ENCODE measurements at places on chromosomes 5 and 9.

DNA sequence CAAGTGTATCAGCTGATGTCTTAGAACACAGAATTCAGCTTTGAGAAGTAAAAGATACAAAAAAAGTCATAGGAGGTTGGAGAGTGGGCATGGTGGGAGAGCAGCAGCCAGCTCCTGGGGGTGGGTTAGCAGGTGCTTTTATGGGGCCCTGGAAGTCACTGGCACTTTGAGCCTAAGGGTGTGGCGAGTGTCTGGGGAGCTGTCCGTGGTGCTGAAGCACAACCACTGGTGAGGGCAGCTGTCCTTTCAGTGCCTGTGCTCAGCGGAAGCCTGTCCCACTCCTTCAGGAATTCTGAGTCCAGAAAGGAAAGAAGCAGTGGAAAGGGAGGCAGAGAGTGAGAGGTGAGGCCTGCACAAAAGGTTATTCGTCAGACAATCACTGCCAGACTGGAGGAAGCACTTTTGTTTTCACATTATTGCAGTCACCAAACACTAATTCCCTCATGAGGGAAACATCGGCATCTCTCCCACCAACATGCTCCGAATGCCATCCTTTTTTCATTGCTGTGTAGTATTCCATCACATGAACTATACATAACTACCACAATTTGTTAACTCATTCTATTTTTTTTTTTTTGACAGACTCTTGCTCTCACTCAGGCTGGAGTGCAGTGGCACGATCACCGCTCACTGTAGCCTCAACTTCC lies 59.4 kb upstream of the RAPGEF1 start:
- peak; percentile 40 for DNase-seq

DNA sequence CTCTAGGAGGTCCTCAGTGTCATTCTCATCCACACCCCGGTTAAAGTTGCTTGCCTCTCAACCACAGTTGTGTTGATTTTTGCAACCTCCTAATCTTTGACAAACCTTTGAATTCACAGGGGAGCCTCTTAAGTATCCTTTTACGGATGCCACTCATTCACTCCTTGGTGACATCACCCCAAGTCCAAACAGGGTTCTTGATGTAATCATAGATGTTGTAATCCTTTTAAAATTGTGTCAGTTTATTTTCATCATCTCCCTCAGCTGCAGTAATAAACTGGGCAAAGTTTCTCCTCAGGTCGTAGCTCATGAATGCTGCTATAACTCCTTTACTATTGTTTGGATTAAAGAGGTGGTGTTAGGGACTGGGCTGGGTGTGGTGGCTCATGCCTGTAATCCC lies 637.2 kb upstream of the NUDT12 start:
- DNase-seq, result no peak

- no peak for DNase-seq
These were observed 2.4 kb upstream of the RXRA start for GRCh38 chr9:134323741-134324358.

DNA sequence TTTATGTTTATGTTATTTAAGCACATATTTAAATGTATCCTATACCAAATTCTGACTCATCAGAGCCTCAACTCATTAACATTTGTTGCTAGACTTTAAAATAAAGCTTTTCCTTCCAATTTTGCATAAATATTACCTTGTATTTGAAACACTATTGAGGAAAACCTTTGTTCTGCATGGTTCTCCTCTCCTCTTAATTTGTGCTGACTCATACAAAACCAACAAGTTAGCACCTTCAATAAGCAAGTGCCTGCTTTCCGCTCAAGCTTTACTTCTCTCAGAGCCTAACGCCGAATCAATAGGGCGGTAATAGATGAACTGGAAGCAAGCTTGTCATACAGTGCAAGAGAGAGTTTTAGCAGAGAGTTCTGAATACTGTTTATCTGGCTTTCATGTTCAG lies 7.9 kb downstream of the AMACR start:
- no peak for DNase-seq

DNA sequence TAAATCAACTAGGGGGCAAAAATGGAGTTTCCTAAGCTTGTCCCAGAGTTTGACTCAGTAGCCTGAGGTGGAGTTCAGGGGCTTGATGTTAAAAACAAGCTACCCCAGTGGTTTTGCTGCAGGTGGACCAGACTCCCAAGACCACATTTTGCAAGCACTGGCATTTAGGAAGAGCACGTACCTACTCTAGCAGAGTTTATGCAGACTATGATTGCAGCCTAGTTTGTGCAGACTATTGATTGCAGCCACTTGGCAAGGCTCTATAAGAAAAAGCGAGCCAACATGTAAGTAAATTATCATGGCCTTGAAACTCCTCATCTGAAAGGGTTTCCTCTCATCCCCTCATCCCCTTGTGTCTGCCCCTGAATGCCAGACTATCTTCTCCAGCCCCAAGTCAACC lies 102.0 kb upstream of the CCDC152 start:
- DNase-seq, result no peak

DNA sequence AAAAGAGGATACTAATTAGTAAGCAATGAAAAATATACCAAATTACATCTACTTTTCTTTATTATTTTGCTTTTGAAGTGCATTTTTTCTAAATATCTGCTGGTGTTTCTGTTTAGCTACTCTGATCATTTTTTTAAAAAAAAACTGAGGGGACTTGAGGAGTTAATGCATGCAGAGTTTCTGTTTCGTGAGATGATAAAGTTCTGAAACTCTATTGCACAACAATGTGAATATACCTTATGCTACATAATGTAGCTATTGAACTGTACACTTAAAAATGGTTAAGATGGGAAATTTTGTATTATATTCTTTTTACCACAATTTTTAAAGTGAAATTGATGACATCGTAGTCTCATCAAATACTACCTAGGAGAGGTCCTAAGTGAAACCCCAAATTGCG lies 288.3 kb upstream of the NR4A3 start:
- DNase-seq, result no peak

- no peak for DNase-seq
These were observed 33.2 kb downstream of the YTHDC2 start for GRCh38 chr5:113546703-113547183.

DNA sequence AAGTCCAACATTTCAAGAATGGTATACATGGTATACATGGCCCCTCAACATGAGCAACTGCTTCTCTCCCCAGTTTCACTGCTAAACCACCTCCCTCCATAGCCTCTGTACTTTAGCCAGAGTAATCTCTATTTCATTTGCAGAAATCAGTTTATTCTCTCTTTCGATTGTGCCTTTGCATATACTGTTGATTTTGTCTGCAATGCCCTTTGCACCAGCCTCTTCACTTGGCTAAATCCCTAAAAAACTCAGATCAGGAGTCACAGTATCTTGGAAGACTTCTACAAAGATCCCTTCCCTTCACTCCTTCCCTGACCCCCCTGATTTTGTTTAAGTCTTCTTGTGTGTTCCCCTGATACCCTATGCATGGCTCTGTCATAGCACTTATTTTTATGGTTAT lies 4.9 kb upstream of the CCNG1 start:
- no peak for DNase-seq

DNA sequence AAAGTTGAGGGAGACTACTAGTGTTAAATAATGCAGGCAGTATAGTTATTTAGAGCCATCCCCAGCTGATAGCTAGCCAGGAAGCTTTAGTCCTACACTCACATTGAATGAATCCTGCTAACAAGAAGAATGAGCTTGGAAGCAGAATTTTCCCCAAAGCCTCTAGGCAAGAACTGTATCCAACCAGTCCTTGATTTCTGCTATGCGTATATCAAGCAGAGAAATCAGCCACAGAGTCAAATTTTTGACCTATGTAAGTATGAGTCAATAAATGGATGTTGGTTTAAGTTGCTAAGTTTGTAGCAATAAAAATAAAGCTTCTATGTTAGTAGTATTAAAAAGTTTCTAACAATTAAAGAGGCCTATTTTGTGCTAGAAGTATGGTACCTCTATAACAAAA lies 672.1 kb upstream of the CHD1 start:
- no peak for DNase-seq

GRCh38 chr9:134812343-134812673 lies 68.3 kb upstream of the FCN2 start:
- no peak for DNase-seq

All from GM19239 (cell line).